ENCODE measurements at places on chromosomes 7 and 10. TPM values are rescaled to one million over a fixed set of nuclear protein-coding genes. Genes with fewer than 3 reads are reported as not detected.

Gene ZNF804B
- not detected for total RNA-seq

DNA sequence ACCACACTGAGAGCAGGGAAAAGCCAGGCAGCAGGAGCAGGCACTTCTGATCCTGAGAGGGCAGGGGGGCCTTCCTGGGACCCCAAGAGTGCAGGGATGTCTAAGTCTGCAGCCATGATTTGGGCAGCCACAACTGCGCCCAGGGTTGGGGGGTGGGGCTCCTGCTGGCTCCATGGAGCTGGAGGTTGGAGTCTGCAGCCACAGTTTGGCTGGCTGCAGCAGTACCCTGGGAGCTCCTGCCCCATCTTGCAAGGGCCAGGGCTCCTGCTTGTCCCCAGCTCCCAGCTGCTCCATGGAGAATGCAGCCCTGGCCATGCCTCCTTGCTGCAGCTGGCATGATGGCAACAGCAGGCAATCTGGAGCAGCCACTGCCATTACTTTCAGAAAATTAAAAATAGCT is 679.7 kb upstream of the LRRTM3 start:
- no peaks in the 10 kb centered on the region for H3K27me3 ChIP-seq
- no peaks in the 10 kb centered on the region for H3K4me1 ChIP-seq
- H3K27ac ChIP-seq, result no peak overlapping the region
- H3K4me3 ChIP-seq, result no peak overlapping the region
- no peak for DNase-seq
- H3K36me3 ChIP-seq, result peaks cover 12% of the 10 kb centered on the region

DNA sequence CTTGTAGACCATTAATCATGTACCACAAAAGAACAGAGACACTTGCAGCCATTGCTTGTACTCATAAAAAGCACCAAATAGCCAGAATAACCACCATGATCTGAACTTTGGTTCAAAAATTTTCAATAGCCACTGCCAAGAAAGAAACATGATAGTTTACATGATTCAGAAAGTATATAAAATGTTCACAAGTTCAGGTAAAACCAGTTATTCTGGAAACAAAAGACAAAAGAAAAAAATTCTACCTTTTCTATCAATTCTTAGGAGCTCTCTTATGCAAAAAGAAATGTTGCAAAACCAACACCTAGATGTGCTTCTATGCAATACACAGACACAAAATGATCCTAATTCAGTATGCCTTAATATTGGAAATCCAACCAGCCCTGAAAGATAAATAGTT is 108.7 kb downstream of the PCLO start:
- H3K27ac ChIP-seq, result no peak overlapping the region
- DNase-seq, result no peak

- H3K27ac ChIP-seq, result no peak overlapping the region
- no peaks in the 10 kb centered on the region for H3K4me1 ChIP-seq
- no peak overlapping the region for H3K4me3 ChIP-seq
- no peaks in the 10 kb centered on the region for H3K27me3 ChIP-seq
These were observed 125.8 kb downstream of the CUBN start for GRCh38 chr10:17003651-17004286.

GRCh38 chr7:51309361-51310130 is 7.1 kb downstream of the COBL start:
- no peaks in the 10 kb centered on the region for H3K27me3 ChIP-seq
- H3K4me3 ChIP-seq, result no peak overlapping the region
- H3K27ac ChIP-seq, result no peak overlapping the region
- peaks cover 5% of the 10 kb centered on the region for H3K4me1 ChIP-seq
- no peak for DNase-seq

Data from H9 (cell line).